Activated T-helper 9 cell treated with anti-CD3 and anti-CD28 coated beads, Interleukin-2, amount 50 U/mL, for 16 hours (primary cell): ENCODE measurements at places on chromosomes 7 and 10.

DNA sequence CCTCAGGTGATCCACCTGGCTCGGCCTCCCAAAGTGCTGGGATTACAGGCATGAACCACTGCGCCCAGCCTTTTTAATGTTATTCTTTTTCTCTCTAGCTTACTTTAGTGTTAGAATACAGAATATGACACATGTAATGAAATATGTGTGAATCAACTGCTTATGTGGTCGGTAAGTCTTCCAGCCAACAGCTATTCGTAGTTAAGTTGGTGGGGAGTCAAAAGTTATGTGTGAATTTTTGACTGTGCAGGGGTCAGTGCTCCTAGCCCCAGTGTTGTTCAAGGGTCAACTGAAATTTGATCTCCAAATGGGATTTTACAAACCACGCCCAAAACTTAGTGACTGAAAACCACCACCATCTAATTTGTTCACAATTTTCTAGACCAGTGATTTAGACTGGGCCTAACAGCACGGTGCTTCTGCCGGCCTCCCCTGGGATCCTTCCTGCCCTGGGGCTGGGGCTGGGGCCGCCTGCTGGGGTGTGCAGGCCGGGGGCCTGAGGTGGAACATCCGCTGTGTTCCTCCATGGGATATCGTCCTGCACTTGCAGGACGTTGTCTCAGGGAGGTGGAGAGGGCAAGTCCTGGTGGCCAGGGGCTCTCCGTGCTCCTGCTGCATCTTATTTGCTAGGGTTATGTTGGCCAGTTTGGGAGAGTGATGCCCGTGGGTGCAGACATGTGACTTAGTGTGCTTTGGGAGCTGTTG lies 24.5 kb upstream of the GRB10 start:
- DNase-seq: no peak

DNA sequence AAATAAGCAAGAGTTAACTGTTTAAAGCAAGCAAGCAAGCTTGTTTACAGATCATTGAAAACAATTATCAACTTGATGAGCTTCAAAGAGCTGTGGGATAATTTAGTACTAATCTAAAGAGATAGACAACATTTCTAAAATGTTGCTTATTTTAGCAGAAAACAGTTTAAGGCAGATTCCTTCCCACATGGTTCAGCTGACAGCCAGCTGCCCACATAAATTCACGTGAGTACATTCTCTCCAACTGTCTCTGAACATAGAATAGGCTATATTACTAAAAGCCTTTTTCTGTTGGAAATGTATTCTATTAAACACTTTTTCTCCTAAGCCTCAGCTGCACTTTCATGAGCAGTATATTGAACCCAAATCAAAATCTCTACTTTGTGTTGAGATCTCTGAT lies 174.1 kb downstream of the LRRN3 start:
- no peak for DNase-seq

DNA sequence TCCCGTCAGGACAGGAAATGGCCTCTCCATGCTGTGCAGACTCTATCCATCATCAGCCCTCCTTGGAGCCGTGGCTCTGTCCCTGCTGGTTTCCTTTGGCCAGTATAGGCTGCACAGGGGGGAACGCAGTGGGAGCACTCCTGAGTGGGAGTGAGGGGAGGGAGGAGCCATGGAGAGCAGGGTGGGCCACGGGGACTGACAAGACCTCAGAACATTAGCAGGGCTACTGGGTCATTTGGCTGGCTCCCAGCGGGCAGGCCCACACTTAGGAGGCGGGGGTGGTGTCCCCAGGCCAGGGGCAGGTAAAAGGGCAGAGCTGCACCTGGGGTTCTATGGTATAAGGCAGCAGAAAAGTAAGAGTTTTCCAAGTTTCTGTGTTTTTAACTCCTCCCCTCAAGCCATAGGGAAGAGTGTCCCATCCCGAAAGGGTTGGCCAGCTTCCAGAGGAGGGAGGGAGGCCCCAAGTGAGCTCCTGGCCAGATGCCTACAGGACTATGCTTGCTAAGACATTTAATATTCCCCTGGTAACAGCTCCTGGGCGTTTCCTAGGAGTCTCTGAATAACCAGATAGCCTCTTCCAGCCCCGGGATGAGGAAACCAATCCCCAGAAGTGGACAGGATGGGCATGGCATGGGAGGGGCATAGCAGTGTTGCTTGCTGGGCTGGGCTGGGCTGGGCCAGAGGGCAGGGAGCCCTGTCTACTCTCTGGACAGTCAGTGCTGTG lies 5.5 kb upstream of the OPN4 start:
- no peak for DNase-seq

DNA sequence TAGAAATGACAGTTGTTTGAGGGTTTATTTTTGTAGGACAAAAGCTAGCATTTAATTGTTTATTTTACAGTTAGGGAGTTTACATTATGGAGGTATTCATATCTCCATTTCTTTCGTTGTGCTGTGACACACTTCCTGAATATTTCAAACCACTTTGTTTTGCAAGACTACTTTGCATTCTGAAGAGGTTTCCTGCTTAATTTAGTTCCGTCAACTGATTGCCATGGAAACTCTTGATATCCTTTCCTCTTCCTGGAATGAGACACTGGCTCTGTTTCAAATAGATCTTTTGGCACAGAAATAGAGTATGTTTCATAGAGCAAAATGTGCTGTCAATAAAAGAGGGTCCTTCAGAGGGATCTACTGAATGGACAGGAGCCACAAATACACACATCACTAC lies 159.5 kb upstream of the AGR3 start:
- no peak for DNase-seq

GRCh38 chr7:140275069-140275965 lies 98.5 kb upstream of the KDM7A start:
- no peak for DNase-seq

DNA sequence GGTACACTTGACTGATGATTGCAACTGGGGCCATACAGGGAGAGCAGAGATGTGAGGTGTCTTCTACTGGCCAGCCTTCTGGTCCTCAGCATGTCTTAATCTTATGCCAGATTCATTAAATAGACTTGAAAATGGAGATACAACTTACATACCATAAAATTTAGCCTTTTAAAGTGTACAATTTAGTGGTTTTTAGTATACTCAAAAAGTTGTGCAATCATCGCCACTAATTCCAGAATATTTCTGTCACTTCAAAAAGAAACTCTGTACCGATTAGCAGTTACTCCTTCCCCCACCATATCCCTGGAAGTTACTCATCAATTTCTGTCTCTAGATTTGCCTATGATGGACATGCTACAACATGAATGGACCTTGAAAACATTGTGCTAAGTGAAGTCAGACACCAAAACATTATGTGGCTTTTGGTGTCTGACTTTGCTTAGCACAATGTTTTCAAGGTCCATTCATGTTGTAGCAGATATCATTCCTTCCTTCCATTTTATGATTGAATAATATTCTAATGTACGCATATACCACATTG lies 53.0 kb downstream of the SH2D4B start:
- no peak for DNase-seq

DNA sequence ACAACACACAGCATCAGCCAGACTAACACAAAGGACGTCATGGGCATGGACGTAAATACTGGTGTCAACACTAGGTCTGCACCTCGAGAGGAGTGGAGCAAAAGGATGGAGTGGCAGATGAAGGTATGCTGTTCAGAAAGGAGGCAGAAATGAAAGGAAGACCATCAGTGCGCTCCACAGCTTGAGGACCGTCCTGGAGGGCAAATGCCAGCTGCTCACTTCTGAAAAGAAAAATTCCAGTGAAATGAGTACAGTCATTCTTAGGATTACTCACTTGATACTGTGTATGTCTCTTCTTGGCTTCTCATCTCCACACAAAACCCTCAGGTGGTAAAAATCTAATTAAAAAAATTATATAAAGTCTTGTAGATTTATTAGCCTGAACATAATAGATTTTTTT lies 44.8 kb downstream of the EGFR start:
- no peak for DNase-seq

GRCh38 chr7:132650498-132650897 lies 74.2 kb upstream of the PLXNA4 start:
- DNase-seq: no peak

- DNase-seq: no peak
Measured at GRCh38 chr10:91925022-91925320, 1.4 kb downstream of the BTAF1 start.

DNA sequence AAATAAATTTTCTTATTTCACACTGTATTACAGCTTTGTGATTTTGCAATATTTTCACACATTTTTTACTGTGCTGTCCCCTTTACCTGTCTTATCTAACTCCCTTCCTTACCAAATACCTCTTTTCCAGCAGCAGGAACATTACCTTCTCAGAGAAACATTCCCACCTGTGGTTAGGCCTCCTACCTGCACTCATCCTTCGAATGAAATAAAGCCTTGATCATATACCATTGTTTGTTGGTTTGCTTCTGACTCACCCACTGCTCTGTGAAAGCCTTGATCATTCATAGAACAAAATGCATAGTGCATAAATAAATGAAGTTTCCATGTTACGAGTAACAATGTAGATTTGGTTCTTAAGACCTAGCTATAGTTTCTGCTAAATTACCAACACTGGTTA lies 256.3 kb downstream of the ARL4A start:
- no peak for DNase-seq
